ENCODE measurements at places on chromosomes 7 and 10.

DNA sequence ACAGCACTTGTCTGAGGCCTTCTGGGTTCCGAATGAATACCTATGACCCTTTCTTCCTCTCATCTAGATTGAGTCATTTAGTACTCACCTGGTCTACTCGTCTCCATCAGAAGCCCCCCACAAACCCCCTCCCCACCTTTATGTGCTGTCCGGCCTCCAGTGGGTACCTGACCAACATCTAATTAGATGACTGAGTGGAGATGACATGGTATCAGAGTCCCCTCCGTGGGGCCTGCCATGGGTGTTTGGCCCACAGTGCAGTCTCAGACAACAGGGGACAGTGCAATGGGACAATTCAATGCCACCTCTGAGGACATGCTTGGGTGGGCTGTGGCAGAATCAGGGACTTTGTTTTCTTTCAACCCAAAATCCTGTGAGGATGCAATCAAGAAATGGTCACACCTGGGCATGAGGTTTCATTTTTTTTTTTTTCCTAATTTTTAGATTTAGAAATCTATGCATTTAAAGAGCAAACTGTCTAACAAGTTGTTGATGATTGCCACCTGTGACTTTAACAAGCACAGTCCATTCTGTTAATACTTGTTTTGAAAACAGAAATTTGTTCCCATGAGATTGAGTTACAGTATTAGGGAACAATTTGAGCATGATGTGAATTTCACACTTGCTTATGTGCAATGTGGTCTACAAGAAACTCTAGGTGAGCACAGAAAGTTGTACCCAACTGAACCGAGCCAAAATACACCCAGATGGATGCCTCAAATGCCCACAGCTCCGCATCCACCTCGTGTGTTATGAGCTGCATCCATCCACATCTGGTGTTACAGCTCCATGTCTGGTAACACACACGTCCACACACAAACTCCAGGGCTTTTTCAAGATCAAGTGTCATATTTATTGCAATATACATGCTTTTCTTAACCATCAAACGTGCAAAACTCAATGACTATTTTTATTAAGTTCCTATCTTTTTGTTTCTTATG lies 27.5 kb downstream of the GPRIN2 start:
- no peak for DNase-seq

GRCh38 chr7:43565786-43566185 lies 17.1 kb upstream of the STK17A start:
- no peak for DNase-seq

- peak; percentile 23 for DNase-seq
These were observed 63.1 kb upstream of the STEAP1B start for GRCh38 chr7:22563032-22563501.

GRCh38 chr7:148628011-148628410 lies 37.4 kb downstream of the C7orf33 start:
- no peak for DNase-seq

DNA sequence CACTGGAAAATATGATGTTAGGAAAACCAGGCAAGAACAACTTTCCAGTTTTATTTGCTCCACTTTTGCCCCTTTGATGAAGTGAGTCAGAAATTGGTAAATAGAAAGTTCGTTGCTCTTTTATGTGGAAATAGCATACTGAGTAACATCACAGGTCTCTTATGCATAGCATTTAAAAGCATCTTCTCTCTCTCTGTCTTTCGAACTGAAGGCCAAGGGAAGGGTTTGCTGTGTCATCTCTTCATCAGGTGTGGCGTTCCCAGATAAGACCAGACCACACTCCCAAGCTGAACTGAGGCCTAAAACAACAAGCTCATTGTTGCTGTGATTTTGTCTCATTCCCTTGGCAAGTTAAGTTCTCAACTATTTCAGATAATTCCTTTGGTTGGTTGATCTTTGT lies 131.8 kb upstream of the GRB10 start:
- no peak for DNase-seq

GRCh38 chr10:118870467-118871243 lies 115.9 kb upstream of the CACUL1 start:
- no peak for DNase-seq

GRCh38 chr10:7121154-7121797 lies 289.6 kb downstream of the SFMBT2 start:
- no peak for DNase-seq

- DNase-seq, result no peak
These were observed 134.3 kb downstream of the CFAP58 start for GRCh38 chr10:104487794-104488438.

DNA sequence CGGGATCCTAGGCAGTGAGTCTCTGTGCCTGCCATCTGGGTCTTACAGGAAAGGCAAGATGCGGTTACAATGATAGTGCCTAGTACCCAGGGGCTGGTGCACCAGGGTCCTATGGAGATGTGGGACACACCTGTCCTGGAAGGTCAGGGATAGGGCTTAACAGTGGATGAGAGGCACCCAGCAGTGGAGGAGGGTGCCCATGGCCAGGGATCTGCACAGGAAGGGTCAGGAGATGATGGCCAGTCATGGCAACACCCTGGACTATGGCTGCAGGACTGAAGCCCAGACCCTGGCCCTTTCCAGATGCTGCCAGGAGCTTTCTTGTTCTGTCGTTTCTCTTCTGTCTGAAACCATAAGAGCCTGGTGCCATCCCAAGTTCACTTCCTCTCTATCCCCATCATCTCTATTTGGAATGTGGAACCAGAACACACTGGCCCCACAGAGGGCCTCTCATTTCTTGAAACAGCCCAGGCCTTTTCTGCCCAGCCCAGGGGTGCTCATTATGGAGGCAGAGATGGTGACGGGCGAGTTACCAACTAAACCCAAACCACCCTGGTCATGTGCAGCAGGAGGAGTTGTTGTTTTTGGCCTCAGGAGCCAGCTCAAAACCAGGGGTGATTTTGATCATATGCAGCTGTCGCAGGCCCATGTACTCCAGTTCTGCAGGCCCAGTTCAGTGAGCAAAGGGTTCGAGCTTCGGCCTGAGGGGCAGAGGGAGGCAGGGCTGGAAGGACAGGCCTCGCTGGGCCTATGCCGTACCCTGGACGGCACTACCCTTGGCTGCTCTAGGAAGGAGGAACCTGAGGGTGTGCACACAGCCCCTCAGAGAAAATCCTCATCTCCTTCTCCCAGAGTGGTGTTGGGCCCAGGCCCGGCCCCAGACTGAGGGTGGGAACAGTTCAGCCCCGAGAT lies 52.6 kb upstream of the GDF10 start:
- DNase-seq, result no peak

GRCh38 chr7:98922392-98923187 lies 44.3 kb downstream of the TRRAP start:
- no peak for DNase-seq

- DNase-seq, result no peak
These were observed 17.8 kb upstream of the ERCC6 start for GRCh38 chr10:49556723-49557122.

GRCh38 chr10:126439942-126440341 lies 51.7 kb upstream of the ADAM12 start:
- DNase-seq, result no peak

DNA sequence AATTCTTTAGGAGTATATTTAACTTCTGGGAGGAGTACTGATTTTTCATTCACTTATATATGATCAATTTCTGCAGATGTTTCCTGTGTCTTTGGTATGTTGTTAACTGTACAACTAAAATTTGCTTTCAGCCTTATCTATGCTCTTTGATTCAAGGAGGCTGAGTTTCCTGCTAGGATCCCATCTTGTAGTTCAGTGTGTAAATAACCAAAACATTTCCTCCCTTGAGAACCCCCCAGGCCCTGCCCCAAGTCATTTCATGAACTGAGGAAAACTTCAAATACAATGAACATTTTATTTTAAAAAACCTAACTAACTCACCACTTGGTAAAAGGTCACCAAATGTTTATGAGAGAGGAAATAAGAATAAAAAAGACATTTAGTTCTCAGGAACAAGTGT lies 55.5 kb downstream of the VWA2 start:
- no peak for DNase-seq

- no peak for DNase-seq
These were observed 11.8 kb downstream of the CPED1 start for GRCh38 chr7:121000081-121000983.

DNA sequence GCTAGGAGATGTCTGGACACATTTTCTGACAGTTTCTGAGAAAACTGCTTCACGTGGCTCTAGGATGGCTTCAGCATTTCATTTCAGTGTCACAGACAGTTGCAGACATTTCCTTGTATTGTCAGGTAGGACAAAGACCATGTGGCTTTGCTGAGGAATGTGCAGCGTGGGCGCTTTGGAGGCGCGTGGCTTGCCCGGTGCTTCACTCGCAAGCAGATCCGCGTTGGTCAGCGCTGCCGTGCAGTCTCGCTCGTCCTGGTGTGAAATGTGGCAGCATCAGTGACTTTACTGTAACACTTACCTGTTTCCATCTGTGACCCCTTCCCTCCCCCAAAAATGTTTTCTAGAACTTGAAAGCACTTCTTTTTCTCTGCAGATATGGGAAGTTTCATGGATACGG lies 340.5 kb downstream of the SDK1 start:
- DNase-seq, result no peak

Measured in C1 segment of cervical spinal cord (tissue), 14 donors.